Posterior cingulate gyrus (tissue), 11 donors: ENCODE measurements at places on chromosomes 12 and 14.

GRCh38 chr14:39264558-39264957, 30.8 kb downstream of the MIA2 start:
- no peak for DNase-seq

GRCh38 chr12:121911824-121912585, 6.4 kb upstream of the CFAP251 start:
- DNase-seq: no peak

DNA sequence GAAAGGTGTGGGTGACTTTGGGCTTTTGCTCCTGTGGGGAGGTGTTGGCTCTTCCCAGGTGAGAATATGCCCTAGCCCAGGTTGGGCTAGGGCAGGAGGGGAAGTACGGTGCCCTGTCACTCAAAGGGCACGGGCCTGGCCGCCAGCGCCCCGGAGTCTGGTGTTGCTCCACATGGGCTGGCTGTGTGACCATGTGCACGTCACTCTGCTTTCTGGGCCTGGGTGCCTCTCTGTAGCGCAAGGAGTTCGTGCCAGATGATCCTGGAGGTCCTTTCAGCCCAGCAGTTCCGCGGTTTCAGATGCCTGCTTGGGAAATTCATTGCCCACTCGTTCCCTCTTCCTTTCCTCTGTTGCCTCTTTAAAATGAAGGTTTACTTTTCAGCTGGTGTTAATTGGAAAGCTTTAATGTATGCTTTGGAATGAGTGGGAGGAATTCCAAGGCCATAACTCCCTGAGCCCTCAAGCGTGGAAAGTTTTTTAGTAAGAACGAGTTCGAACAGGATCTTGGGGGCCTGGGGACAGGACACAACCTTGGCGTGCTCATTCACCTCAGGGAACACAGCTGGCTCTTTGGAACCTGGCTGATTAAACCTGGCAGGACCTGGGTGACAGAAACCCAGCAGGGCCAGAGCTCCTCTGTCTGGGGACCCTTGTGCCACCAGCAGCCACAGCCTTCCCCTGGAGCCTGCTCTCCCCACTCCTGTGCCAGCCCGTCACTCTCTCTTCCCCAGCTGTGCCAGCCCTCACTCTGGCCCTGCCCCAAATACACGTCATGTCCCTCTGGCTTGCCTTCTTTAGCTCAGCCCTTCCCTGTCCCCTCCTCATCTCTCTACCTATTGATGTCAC, 42.8 kb downstream of the TSPAN9 start:
- peak; percentile 51 for DNase-seq

DNA sequence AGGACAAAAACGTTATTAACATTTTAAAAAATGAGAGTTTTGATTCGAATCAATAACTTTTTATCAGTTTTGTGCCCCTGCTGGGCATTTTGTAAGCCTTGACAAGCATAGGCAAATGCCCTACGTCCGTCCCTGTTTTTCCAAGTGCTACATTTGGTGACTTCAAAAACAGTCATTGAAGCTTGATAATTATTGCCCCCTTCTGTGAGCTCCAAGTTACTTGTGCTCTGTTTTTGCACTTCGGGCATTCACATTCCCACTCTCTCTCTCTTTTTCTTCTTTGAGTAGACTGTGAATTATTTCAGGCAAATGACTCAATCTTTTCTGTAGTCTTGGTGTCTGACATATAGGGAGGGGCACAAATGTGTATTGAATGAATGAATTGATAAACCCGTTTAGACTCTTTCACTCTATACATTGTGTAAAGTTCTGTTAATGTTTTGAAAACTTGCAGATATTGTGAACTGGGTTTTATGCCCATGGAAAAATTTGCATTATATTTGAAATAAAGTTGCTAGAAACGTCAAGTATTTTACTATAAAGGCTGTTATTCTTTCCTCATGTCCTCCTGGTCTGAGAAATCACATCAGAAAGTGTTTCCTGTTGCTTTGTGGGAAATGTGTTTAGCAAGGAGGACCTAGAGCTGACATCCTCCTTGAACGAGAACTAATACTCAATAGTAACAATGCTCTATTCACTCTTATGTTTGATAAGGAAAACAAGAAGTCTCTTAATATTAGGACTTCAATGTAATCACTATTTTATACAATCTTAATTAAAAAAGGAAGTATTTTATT, 1.4 kb downstream of the APAF1 start:
- DNase-seq: no peak

- DNase-seq: no peak
These were observed 478.9 kb downstream of the BCAT1 start for GRCh38 chr12:24470050-24470449.

DNA sequence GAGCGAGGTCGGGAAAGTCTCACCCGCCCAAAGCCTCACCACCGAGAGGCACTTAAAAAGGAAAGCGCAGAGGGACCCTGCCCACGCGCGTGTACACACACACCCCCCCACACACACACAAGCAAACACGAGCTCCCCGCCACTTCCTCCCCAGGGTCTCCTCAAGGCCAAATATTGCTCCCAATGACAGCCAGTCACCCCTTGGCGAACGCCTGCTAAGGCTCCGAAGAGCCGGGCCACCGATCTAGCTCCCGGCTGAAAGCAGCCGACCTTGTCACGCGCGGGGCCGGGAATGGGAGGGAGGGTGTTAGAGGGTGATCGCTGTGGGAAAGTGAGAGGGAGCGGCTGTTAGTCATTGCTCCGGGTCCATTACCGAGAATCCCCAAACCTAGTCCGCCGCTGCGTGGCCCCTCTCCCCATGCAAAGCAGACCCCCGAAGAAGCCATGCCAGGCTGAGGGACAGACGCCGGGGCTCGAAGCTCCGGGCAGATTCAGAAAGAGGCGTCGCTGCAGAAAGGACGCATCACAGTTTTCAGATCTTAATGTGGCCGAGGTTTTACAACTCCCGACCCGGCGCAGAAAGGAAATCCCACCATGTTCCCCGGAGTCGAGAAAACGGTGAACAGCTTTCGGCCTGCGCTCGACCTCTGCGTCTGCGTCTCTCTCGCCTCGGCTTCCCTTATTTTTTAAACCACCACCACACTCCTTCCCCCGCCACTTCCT, 2.6 kb downstream of the BMP4 start:
- DNase-seq: no peak

- peak; percentile 47 for DNase-seq
These were observed 428.1 kb downstream of the NRXN3 start for GRCh38 chr14:78598046-78598920.

- DNase-seq: no peak
These were observed 51.2 kb downstream of the DRAM1 start for GRCh38 chr12:101928556-101928955.

DNA sequence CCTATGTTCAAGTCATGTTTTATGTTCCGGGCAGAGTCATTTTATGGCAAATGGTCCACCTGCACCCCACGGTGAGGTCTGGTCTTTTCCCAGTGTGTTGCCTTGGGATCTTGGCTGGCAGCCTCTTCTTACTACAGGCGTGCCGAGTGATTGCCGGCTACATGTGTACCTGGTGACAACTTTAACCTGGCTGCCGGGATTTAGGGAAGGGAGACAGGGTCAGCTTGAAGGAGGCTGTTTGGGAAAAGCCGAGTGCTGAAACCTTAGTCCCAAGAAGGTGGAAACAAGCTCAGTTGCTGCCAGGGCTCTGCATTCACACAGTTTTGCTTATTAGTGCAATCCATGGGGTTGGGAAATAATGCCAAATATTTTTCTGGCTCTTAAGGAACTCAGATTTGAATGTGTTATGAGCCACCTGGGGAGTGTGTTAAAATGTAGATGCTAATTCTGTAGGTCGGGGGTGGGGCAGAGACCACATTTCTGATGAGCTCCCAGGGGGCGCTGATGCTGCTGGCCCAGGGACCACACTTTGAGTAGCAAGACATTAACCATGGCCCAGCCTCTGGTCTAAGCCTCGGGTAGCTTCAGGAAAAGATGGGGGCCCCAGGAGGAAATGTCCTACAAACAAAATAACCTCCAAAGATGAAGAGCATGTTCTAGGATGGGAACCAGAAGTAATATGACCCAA, 179.6 kb downstream of the TBX5 start:
- DNase-seq: no peak

DNA sequence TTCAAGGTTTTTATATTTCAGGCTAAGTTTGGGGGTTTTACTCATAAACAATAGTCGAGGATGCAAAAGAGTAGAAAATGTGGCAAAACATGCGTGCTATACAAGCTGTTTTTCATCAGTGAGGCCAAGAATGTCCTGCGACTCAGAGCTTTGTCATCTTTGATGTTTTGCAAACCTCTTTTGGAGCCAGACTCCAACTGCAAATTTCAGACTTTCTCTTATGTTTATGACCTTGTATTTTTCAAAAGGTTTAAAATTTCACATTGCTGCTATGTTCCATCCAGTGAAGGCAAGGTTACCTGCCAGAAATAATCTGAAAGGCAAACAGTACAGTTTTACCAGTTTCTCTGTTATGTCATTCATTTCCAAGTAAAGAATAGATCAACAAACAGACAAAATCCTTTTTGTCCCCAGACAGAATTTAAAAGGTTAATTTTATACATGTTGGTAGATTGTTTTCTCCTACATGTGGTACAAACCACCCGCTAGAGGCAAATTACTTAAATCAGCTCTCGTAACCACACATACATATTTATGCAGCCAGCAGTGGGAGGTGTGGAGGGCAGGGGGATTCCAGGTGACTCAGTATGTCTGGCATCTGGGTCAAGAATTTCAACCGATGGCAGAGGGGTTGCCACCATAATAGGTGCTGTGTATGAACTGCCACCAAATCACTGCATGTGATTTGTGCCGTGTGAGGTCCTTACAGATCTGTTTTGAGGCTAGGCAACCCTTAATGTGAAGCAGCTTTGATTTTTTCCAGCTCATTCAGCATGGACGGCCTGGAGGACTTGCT, 119.8 kb upstream of the CPM start:
- DNase-seq: no peak

DNA sequence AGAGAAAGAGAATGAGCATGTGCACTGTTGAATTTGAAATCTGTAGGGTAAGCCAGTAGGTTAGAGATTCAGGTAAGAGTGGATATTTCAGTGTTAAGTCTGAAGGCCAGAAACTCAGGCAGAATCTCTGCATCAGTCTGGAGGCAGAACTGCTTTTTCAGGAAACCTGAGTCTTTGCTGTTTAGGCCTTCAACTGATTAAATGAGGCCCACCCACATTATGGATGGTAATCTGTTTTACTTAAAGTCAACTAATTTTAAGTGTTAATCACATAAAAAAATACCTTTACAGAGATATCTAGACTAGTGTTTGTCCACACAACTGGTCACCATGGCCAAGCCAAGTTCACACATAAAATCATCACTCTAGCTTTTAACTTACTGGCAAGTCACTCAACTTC, 205.0 kb upstream of the DDHD1 start:
- DNase-seq: no peak

DNA sequence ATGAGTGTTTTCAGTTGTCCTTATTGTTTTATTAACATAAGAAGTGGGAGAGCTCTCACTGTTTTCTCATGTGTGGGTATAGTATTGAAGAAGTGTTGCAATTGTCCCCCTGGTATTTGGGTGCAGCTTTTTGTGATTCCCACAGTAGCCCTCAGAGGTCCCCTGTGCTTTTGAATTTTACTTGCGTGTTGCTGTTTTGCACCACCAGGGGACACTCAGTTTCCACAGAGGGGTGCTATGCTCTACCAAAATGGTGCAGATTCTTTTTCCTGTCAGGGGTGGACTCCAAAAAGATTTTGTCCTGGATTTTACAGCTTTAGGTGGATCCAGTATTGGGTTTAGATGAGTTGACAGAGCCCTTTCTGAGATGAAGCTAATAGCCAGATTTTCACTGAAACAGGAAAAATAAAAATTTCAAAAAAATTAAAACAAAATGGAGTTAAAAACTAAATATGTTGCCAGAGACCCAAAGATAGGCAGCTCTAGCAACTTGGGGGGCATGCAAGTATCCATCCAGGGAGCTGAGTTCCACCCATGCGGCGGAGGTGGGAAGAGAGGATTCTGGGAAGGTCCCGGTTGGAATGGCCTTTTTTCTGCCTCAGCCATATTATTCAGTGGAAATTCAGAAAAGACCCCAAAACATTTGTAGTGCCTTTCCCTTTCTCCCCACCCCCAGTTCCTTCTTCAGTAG, 50.2 kb downstream of the TTLL5 start:
- DNase-seq: peak; percentile 88

DNA sequence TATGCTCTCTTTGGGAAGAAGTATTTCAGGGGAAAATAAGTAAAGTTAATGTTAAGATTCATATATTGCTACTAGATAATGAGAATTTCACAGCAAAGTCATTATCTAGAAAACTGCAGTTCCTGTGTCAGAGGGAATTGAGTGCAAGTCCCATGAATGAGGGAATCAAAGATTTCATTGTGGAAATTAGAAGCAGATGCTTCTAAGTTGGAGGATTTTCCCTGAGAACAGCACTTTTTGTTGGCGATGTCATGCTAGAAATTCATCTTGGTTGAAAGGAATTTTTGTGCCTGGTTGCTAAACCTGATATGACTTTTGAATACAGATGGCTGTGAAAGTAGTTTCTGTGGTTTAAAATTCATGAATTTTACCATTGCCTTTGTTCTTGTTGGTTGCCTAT, 25.6 kb downstream of the FRMD6 start:
- DNase-seq: no peak

- DNase-seq: peak; percentile 80
These were observed at the start of gene SLC6A15 for GRCh38 chr12:84912198-84913128. TSS of gene SLC6A15 (minus strand) at chr12:84912799. CDS start at chr12:84892120, 20,679 bp downstream.

- no peak for DNase-seq
These were observed 62.6 kb upstream of the BICD1 start for GRCh38 chr12:32043928-32044549.

GRCh38 chr12:13635709-13636108, 345.7 kb downstream of the GRIN2B start:
- DNase-seq: no peak

GRCh38 chr12:47881826-47882427, 22.9 kb downstream of the VDR start:
- DNase-seq: no peak

DNA sequence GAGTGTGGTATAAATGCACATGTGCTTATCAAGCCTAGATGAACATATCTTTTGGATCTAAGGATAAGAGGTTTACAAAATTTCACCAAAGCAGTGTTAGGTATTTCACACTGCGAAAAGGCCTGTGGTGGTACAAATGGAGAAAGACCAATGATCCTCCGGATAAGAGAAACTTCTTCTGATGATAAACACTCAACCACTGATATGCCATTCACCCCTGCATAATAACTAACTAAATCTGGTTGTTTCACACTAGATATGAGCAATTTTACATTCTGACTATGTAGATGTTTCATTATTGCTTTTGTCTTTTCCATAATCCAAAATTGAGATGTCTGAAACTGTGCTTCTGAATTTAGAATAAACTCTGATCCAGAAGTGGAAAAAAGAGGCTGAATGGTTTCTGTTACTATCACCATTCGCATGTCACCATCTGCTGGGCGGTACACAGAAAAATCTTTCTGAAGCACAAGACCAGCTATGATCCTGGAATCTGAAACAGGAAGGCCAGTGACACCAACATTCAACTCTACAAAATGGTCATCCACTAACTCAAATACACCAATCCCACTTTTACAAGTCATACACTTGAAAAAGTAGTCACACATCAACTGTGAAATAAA, 1.3 kb downstream of the BBS10 start:
- DNase-seq: peak; percentile 43

GRCh38 chr14:30180219-30180618, 252.6 kb upstream of the PRKD1 start:
- DNase-seq: no peak
